ENCODE measurements at places on chromosomes 7 and 10.

DNA sequence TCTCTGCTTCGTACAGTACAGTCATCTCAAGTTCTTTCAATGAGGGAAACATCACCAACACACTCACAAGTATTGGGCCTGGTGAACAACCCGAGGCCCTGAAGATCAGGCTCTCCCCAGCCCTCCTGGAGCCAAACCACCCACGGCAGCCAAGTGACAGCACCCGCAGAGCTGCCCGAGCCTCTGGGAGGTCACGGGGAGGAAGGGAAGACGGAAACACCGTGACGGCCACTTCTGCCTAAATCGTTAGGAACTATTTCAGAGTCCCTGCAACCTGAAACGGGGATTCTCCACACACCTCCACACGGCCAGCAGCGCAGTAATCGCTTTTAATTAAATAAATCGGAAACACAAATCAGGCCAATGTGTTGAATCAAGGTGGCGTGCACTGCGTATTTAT, 222.6 kb downstream of the MAD1L1 start:
- no peak for DNase-seq

DNA sequence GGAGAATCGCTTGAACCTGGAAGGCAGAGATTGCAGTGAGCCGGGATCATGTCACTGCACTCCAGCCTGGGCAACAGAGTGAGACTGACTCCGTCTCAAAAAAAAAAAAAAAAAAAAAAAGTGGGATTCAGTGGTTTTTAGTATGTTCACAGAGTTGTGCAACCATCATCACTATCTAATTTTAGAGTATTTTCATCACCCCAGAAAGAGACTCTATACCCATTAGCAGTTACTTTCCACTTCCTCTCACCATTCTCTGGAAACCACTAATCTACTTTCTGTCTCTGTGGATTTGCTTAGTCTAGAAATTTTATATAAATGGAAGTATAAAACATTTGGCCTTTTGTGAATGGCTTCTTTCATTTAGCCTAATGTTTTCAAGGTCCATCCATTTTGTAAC, 113.4 kb downstream of the ST7 start:
- no peak for DNase-seq

DNA sequence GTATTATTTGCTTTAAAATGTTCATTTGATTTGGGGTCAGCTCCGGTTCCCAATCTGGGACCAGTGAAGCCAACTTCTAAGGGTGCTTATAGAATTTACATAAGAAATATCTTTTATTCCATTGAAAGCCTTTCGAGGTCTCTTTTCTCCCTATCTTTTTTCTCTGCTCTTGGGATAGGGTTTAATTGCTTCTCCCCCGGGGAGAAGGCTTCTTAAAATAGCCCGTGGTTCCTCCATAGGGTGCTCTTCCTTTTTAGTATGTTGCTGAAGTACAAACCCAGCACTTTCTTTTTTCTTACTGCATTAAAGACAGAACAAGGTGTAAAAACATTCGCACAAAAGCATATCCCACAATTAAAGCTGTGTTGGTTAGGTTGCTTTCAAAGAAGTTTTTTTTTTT, 107.5 kb downstream of the POU6F2 start:
- no peak for DNase-seq

- DNase-seq = no peak
These were observed 460.5 kb upstream of the GHITM start for GRCh38 chr10:83678850-83679249.

- DNase-seq = no peak
These were observed 289.3 kb downstream of the PTEN start for GRCh38 chr10:88152728-88153133.

- DNase-seq = no peak
These were observed 19.4 kb upstream of the EZH2 start for GRCh38 chr7:148903504-148903903.

DNA sequence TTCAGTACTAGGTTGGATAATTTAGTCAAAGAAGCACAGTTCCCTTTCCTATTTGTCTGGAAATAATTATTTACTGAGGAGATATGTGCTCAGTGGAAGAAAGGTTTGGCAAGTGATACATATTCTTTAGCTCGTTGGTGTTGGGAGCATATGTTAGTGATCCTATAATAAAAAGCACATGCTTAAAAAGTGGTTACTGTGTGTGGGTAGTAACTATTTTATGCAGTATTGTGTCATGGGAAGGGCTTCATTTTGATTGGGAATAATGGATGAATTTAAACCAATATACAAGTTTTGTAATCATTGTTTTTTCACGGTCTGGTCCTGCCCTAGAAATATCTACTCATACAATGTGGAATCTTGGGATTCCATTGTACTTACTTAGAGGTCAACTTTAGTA, 188.7 kb upstream of the PPP1R3A start:
- no peak for DNase-seq

GRCh38 chr7:150937848-150938561, 40.1 kb downstream of the KCNH2 start:
- DNase-seq = no peak

DNA sequence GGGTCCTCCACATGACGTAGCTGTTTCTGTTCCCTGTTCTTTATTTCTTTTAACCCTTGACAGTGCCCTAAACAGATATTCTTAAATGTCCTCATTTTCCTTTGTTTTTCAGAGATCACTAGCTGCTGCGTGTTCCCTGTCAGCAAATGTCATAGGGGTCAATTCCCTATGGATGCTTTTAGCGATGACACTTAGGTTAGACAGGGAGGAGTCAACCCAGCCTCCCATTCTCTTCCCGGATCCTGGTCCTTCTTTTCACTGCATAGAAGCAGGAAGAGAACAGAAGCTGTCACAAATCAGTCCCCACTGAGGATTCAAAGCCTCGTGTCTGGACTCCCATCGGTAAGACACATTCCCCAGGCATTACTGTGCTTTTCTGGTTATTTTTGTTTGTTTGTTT, 392.1 kb upstream of the PRKCQ start:
- DNase-seq = no peak

DNA sequence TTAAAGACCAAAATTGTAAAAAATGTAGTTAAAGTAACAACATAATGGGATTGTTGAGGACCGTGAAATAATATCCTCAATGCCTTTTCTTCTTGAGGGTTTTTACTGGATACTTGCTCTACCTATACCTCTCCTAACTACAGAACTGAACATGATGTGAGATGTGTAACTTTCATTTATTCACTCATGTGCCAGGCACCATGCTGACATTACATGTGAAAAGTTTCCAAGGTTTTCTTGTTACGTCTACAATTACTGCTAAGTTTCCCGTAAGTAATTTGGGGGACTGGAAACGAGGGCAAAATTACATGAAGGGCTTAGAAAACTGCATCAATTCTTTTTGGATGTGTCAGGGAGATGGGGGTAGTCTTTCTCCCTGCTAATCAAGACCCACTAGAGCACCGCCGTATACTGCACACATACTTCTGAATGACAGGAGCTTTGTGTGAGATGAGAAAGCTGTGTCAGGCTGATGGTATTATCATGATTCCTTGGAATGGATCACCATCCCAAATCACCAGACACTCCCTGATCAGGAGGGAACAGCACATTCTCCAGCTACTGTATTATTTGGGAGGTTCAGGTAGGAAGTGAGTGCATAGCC, 41.8 kb downstream of the PTPRZ1 start:
- DNase-seq = no peak

DNA sequence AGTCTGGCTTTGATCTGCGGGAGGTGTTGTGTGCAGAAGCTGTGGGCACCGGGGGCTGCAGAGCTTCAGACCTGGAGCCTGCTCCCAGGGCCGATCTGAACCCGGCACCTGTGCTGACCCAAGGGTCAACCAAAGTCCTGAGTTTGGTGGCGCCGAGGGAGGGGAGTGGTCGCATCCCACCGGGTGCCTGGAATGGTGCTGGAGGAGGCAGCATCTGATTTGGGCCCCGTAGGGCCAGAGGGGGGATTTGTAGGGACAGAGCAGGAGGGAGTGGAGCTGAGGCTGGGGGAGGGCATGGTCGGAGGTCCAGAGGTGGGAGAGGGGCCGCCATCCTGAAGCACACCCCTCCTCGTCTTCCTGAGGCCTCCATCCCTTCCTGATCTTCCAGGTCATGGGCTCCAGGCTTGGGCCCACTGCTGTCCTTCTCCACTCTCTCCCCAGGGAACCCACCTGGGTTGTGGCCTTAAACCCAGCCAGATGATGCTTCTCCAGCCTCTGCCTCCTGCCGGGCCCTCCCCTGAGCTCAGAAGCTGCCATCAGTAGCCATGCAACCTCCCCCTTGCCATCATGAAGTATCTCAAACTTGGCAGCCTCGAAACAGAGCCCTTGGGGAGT, 112.9 kb downstream of the LHPP start:
- no peak for DNase-seq

DNA sequence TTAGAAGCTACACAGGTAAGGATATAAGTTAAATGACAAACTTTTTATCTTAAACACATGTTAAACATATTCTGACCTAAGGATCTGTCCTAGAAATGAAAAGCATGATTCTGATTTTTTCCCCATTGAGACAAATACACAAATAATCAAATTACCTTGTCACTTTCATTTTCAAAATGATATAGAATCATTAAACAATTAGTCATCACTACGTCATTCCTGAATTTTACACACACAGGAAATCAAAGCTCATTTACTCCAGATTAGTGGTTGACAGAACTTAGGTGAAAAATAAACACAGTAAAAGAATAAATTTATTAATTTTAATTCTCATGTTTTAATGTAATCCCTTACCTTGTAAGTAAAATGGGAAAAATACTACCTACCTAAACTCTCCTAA, 89.0 kb downstream of the AASS start:
- no peak for DNase-seq

DNA sequence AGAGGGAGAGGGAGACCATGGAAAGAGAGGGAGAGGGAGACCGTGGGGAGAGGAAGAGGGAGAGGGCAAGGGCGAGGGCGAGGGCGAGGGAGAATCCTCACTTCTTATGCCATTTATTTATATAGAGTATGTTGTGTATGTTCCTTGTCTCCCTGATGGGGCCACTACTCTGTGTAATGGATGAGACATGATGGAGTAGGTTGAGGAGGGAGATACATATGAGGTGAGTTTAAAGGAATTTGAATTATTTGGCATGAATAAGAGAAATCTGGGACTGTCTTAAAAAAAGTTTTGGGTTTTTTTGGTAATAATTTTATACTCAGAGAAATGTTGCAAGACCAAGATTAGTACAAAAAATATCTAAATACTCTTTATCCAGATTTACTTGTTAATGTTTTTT, 20.1 kb downstream of the CCSER2 start:
- DNase-seq = no peak

DNA sequence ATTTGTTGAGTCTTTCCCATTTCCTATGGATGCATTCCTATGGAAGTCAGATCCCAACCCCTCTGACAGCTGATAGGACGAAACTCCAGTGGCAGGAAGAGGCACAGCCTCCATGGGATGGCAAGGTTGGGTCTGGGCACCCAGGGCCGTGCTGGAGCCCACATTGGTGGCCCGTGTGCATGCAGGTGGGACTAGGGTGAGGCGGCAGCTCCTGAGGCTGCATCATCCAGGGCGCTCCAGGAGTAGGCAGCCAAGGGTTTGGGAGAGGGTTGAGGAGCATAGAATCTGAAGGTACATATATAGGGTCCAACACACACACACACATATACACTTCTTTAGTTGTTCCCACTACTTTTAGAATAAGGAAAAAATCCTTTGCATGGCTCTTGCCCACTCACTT, 81.4 kb upstream of the BMPER start:
- DNase-seq = no peak

- no peak for DNase-seq
These were observed 538.4 kb downstream of the PTPRN2 start for GRCh38 chr7:158049271-158049670.

DNA sequence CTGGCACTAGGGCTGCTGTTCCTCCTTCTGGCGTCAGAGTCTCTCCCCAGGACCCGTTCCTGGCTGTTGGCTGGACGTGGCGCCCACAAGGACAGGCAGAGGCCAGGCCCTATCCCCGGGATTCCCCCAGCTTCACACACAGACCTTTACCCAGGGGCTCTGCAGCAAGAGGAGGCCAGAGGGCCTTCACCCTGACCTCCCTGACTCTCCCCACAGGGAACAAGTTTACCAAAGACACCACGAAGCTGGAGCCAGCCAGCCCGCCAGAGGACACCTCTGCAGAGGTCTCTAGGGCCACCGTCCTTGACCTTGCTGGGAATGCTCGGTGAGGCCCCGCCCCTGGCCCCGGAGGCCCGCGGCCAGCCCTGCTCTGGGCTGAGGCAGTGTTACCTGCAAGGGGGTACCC, 82.2 kb downstream of the GTF2IRD1 start:
- DNase-seq = no peak

GRCh38 chr10:1824928-1825327, 87.6 kb upstream of the ADARB2 start:
- no peak for DNase-seq

- DNase-seq = no peak
These were observed 552 bp downstream of the SLC25A16 start for GRCh38 chr10:68526634-68527307.

DNA sequence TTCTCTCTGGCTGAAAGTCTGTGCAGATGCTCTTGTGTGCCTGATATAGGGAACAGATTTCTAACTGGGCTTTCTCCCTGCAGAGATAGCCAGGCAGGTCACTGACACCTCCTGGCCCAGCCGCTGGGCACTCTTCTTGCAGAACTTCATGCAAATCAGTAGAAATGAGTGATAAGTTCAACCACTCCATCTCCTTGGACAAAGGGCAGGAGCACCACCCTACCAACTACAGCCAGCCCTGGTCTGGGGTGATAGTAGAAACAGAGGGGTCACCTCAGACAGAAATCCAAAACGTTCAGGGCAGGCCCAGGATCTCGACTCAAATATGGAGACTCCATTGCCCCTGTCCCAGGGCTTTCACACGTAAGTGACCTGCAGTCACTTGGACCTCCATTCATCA, 917.8 kb upstream of the ZNF722 start:
- no peak for DNase-seq

GRCh38 chr7:489876-490275, 29.8 kb downstream of the PDGFA start:
- DNase-seq = no peak

GRCh38 chr10:15518250-15518649, 147.2 kb upstream of the FAM171A1 start:
- no peak for DNase-seq

DNA sequence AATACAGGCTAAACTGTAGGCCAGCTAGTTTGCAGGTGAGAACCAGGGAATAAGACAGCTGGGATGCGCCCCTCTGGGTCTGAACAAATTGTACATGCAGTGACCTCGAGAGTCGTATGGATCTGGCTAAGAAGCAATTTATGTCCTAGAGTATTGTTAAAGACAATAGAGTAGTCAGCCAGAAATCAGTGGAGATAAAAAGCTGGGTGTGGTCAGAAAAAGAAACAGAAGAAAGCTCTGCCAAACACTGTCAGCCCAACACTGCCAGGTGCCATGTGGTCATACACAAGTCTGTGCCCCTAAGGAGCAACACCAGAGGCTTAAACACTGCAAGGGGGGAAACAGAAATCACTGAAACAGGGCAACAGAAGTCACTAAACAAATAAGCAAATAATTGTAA, 62.2 kb downstream of the CNOT4 start:
- DNase-seq = no peak

All from stimulated activated CD8-positive, alpha-beta memory T cell treated with anti-CD3 and anti-CD28 coated beads, Interleukin-12 subunit alpha, Interleukin-12 subunit beta, amount 100 ng/mL, for 4 hours (primary cell).